ENCODE measurements at places on chromosomes 4 and X.

- DNase-seq, result no peak
Measured at GRCh38 chr4:28772066-28772465, 1911.4 kb downstream of the STIM2 start.

DNA sequence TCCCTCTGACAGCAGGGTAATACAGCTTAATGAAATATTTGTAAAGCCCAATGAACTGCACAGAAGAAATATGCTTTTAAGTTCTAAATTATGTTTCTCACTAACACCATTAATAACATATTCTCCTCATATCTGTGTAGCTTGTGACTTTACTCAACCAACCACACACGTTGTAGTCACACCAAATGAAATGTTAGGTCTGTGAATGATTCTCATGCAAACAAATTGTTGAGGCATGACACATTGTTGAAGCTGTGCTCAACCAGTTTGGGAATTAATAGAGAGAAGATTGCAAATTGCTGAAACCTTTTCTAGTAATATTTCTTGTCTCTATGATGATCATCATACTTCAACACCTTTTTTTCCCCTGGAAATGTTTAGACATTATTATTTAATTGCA, 645.9 kb downstream of the PCDH7 start:
- no peak for DNase-seq

- no peak for DNase-seq
Measured at GRCh38 chr4:186920483-186920882, 196.8 kb upstream of the FAT1 start.

GRCh38 chr4:9765091-9765490, 16.3 kb upstream of the DRD5 start:
- no peak for DNase-seq

DNA sequence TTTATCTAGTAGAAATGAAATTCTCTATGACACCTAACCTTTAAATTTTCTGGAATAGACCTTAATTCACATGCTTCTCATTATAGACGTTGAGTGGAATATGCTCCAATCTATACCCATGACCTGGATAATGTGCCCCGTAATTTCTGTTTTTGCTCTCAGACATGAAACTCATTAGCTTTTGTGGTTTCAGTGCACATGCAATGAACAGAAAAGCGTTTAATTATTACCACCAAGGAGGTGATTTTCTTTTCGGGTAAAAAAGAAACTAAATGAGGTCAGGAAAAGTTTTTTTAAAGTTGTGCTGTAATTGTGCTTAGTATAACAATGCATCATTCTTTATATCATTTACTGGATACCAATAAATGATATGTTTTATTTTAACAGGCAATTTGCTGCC, 1703.9 kb upstream of the TENM3 start:
- no peak for DNase-seq

DNA sequence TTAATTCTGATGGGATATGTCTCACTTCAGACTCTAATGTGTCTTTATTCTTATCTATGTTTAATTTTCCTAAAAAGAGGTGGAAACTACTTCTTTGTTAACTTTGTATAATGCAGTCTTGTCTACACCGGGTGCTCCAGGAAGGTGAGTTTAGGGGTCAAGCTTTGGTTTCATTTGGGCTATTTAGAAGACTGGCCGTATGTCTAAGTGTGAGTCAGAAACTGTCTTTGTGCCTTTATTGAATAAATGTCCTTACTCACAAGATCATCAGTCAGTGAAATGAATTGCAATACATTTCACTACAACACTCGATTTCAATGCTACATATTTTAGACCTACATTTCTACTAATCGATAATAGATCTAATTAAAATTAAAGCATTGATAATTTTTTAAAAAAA, 56.2 kb downstream of the PROM1 start:
- DNase-seq, result no peak

GRCh38 chr4:16705341-16705740, 193.1 kb downstream of the LDB2 start:
- no peak for DNase-seq

DNA sequence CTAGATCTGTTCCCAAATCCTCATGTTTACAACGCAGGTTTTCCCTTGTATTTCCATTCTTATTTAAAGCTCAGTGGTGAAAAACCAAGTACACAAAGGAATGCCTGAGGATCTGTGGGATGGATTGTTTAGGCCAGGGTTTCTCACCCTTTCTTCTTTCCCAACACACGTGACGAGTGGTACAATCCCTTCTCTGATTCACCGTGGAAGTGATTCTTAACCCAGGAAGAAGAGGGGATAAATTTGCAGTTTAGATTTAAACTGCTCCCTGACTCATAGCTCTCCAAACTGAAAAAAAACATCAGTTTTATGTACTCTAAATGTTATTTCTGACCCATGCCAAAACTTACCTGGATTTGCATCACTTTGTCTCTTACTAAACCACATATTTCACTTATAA, 17.0 kb downstream of the PAQR3 start:
- DNase-seq, result no peak

DNA sequence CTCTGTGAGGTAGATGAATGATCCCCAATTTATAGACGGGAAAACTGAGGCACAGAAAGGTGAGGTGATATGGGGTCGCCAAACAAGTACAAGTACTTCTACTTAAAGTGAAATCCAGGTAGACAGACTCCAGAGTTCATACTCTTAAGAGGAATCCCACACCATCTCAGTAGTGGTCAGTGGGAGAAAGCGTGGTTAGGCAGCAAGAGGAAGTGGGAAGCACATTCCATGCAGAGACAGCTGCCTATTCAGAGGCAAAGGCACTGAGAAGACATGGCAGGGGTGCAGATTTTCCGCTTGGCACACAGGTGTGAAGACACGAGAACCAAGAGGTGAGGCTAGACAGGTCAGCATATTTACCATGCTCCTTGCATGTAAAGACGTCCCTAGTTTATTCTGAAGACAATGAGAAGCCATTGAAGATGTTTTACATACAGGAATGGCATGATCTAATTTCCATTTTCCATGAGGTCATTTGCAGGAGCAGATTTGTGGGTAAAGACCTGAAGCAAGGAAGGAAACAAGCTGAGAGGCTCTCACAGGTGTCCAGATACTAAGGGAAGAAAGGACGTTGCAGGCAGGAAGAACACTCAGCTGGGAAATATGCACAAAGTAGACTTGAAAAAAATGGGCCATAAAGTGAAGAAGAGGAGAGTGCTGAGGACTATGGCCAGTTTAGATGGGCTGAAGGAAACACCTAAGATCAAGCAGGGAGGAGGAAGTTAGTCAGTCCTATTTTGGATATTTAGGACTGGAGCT, 17.3 kb upstream of the CLNK start:
- no peak for DNase-seq

DNA sequence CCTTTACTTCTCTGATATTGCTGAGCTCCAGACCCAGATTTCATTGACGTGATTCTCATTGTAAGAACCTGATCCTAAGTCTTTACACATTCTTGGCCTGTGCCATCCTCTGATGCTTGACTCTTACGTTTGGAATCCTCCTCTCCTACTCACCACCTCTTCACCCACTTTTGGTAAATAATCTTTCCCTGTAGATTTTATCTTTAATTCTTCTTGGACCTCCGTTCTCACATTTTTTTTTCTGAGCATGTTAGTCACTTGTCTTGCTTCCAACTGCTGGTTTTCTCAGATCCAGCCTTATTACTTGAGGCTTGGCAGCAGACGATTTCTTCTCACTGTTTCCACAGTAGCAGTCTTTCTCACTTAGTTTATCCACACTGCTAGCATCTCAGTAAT, 12.4 kb upstream of the SH3RF1 start:
- no peak for DNase-seq

- no peak for DNase-seq
Measured at GRCh38 chr4:74578329-74578728, 133.4 kb downstream of the AREG start.

GRCh38 chr4:168740691-168741090, 243.8 kb downstream of the PALLD start:
- no peak for DNase-seq

GRCh38 chrX:123450222-123450621, 266.1 kb downstream of the GRIA3 start:
- DNase-seq, result no peak

Measured in stimulated activated CD4-positive, alpha-beta T cell treated with anti-CD3 and anti-CD28 coated beads, TNF-alpha, amount 100 ng/mL, for 48 hours (primary cell).